Activated CD4-positive, alpha-beta T cell treated with anti-CD3 and anti-CD28 coated beads, Interleukin-2, amount 50 U/mL, for 1 hour (primary cell): ENCODE measurements at places on chromosomes 3 and 15.

- peak; percentile 15 for DNase-seq
These were observed 490 bp downstream of the TOMM70 start for GRCh38 chr3:100400419-100400779.

DNA sequence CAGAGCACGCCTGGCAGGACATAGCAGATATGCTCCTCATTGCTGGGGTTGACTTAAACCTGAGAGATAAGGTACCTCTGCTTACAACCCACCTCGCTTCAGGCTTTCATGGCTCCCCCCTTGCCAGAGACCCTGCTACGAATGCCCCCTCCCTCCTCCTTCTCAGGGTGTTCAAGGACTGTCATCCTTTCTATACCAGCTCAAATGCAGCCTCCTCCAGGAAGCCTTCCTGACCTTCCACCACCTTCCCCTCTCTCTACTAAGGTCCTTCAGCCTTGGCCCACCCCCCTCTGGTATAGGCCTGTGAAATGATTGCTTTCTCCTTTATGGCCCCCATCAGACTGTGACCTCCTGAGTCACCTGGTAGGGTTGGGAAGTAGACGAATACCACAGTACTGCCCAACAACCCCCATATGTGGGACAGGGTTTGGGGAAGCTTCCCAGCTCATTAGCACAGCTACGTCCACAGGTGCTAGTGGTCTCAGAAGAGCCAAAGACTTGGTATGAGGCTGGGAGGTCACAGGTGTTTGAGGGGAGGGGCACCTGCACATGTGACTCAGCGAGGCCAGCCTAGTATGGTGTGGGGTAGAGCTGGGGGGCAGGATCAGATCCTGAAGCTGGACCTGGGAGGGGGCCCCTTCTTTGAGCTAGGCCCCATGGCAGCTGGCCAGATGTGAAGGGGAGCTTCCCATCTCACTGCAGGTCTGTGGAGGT, 32.0 kb downstream of the ANKDD1A start:
- DNase-seq = no peak

- DNase-seq = no peak
These were observed 30.8 kb downstream of the MDFIC2 start for GRCh38 chr3:70281663-70282062.

GRCh38 chr3:60839246-60839645, 412.0 kb downstream of the FHIT start:
- DNase-seq = no peak

- no peak for DNase-seq
These were observed 63.2 kb upstream of the HRH1 start for GRCh38 chr3:11091088-11091590.

DNA sequence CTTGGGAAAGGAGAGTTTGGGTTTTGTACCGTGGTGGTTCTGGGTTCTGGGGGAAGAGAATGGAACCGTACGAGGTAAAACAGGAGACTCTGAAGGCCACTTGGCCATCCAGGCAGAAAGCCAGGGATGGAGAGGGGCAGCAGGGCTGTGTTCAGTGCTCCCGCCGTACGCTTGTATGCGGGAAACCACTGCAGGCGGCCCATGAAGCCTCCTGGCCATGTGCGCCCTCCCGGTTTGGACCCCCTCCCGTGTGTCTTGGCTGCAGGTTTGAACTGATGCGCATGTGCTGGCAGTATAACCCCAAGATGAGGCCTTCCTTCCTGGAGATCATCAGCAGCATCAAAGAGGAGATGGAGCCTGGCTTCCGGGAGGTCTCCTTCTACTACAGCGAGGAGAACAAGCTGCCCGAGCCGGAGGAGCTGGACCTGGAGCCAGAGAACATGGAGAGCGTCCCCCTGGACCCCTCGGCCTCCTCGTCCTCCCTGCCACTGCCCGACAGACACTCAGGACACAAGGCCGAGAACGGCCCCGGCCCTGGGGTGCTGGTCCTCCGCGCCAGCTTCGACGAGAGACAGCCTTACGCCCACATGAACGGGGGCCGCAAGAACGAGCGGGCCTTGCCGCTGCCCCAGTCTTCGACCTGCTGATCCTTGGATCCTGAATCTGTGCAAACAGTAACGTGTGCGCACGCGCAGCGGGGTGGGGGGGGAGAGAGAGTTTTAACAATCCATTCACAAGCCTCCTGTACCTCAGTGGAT, 50.6 kb downstream of the PGPEP1L start:
- no peak for DNase-seq

GRCh38 chr3:115351193-115351592, 204.1 kb upstream of the ZBTB20 start:
- DNase-seq = no peak

- no peak for DNase-seq
These were observed 2.2 kb downstream of the BMF start for GRCh38 chr15:40106203-40107161.

- no peak for DNase-seq
These were observed 3.5 kb downstream of the PLXND1 start for GRCh38 chr3:129602730-129603560.

- no peak for DNase-seq
These were observed 36.1 kb upstream of the EPHB3 start for GRCh38 chr3:184525337-184526087.

DNA sequence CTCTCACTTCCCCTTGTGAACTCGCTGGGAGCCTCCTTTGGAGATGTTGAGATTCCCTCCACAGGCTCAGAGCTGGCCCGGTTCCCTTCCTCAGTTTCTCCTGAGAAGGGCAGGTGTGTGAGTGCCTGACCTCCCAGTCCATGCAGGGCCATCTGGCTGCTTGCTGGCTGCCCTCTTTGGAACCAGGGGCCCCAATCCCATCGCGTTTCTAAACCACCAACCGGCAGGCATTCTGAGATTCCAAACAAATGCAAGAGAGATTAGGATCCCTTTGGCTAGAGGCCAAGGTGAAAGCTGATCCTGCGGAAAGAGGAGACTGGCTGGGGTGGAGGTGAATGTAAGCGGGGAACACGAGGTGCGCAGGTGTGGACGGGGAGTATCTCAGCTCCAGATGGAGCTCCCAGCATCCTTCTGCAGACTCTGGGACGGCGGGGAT, 2.9 kb upstream of the PRRT3 start:
- DNase-seq = no peak

- DNase-seq = no peak
These were observed 12.3 kb downstream of the BOC start for GRCh38 chr3:113223475-113224281.

GRCh38 chr3:26715431-26715830, 92.9 kb downstream of the LRRC3B start:
- no peak for DNase-seq

- no peak for DNase-seq
These were observed 74.8 kb upstream of the MAGI1 start for GRCh38 chr3:66113542-66113941.

- DNase-seq = no peak
These were observed 25.3 kb upstream of the ABHD17C start for GRCh38 chr15:80669663-80670273.

GRCh38 chr3:56753206-56753820, 48.4 kb downstream of the ARHGEF3 start:
- no peak for DNase-seq

GRCh38 chr3:156664831-156665178, 9.6 kb upstream of the TIPARP start:
- DNase-seq = no peak

DNA sequence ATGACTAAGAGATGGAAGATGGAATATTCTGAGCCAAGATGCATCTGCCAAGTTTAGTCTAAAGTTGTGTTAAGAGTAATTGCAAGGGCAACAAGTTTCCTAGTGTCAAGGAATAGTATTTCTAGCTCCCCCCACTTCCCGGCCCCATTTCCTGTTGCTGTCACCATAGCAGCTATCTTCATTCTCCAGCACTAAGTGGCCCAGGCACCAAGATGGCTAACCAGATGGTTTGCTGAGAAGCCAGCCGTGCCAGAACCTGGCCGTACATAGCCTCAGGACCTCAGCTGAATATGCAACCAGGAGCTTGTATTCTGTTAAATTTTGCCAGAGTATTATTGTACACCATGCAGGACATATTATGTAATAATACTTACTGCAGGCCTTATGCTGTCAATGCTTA, 108.8 kb upstream of the UMPS start:
- no peak for DNase-seq

DNA sequence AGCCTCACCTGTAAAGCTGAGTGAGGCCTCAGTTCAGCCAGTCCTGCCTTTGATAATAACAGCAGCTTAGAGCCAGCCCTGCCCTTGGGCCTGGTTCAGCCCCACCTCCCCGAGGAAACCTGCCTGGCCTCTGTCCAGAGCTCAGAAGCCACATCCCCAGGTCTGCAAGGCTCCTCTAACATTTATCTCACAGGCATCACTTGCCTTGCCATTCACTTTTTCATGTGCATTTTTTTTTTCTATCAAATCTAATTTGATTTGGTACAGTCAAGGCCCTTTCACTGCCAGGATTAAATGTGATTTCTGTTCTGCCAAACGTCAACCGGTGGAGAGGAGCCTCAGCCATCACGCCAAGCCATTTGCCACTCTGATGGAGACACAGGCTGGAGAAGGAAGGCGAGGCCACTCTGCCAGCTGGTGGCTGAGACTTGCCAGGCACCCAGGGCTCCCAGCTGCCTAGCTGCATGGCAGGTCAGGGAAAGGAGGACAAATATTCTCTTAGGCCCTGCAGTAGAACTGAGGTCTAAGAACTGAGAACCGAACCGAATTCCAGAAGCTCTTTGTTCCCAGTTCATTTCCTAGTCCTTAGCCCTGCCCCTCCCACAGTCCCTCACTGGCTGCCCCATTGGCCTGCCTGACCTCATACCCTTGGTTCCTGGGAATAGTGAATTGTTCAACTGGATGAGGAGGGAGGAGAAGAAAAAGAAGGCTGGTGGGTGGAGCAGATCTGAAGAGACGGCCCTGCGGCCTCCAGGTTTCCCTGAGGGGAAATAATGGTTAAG, 76.4 kb downstream of the SPSB4 start:
- no peak for DNase-seq

DNA sequence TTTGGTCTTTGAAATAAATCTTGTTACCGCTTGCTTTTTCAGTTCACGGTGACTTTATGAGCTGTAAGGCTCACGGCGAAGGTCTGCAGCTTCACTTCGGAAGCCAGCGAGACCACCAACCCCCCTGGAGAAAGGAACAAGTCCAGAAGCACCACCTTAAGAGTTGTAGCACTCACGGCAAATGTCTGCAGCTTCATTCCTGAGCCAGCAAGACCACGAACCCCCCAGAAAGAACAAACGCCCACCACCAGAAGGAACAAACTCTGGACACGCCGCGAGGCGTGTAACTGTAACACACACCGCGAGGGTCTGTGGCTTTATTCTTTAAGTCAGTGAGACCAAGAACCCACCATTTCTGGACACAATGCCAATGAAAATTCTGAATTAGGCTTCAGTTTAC, 28.8 kb downstream of the GOLGA6A start:
- DNase-seq = no peak

DNA sequence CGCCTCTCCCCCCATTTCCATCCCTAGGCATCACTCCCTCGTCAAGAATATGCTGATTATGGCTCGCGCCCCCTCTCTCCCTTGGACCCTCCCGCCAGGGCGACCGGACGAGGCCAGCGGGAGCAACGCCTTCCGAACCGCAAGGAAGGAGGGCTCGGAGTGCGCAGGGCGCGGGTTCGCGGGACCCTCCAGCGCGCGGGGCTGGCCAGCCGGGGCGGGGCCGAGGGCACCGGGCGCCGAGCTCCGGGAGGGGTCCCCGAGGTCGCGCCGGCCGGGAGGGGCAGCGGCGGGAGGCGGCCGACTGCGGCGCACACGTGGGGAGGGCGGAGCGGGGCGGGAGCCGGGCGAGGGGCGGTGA, 483 bp downstream of the EHD4 start:
- DNase-seq = no peak

DNA sequence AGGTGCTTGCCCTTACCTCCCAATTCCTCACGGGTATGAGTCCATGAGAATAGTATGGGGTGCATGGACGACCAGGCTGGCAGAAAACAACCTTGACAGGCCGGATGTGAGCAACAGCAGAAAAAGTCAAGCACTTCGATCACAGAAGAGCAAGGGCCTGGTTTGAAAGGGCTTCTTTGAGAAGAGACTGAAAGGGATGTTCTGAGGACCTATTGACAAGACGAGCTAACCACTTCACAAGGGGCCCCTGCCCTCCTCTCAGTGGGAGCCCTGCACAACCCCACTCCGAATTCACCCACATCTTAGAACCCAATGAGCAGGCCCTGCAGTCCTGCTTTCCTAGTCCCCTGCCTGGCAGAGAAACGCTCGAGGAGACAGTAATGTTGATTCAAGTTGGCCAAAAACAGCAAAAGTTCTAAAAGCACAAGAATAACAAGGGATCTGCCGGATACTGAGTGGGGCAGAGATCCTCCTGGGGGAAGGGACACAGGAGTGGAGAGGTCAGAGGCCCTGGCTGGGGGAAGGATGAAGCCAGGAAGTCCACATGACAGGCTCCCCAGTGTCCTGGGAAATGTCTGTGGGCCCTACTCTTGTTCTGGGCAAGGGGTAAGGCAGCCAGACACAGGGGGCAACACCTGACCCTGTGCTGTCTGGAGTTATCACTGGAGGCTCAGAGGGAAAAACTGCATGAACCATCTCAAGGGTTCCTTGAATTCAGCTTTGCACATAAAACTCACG, 14.8 kb upstream of the CX3CR1 start:
- DNase-seq = no peak

DNA sequence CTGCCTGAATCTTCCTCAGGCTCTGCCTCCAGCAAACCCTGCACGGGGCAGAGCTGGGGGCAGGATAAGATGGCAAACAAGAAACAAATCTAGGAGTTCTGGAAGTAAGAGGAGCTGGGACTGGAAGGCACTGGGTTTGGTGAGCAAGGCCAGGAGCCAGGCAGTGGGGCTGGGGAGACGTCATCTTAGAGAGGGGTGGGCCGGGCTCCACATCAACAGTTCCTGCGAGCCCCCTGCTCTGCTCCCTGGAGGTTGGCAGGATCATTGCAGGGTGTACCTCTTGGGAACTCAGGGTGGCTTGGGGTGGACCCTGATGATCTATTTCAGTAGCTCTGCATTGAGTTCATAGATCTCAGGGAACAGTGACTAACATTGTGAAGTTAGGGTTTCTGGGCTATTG, 87.3 kb upstream of the PRR23E start:
- no peak for DNase-seq

DNA sequence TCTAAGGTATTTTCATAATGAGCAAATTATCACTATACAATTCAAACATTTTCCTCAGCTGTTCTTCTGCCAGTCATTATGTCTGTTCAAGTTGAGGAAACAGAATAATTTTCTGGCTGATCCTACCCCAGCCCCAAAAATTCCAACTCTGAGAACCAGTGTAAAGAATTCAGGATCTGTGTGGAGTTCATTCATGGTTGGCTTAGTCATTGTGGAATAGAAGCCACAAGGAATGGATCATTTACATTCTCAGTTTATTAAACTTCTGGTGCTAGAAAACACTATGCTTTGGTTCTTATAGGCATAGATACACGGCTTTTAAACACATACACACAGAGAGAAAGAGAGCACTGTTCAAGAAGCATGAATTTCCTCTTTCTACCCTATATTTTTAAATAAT, 134.6 kb downstream of the CMSS1 start:
- DNase-seq = no peak

GRCh38 chr3:171748064-171748924, 62.0 kb downstream of the PLD1 start:
- no peak for DNase-seq

- DNase-seq = no peak
These were observed 195.4 kb downstream of the RAP2B start for GRCh38 chr3:153357436-153357835.
